ENCODE measurements at places on chromosomes 1 and 21. TPM values are rescaled to one million over a fixed set of nuclear protein-coding genes. Genes with fewer than 3 reads are reported as not detected.

DNA sequence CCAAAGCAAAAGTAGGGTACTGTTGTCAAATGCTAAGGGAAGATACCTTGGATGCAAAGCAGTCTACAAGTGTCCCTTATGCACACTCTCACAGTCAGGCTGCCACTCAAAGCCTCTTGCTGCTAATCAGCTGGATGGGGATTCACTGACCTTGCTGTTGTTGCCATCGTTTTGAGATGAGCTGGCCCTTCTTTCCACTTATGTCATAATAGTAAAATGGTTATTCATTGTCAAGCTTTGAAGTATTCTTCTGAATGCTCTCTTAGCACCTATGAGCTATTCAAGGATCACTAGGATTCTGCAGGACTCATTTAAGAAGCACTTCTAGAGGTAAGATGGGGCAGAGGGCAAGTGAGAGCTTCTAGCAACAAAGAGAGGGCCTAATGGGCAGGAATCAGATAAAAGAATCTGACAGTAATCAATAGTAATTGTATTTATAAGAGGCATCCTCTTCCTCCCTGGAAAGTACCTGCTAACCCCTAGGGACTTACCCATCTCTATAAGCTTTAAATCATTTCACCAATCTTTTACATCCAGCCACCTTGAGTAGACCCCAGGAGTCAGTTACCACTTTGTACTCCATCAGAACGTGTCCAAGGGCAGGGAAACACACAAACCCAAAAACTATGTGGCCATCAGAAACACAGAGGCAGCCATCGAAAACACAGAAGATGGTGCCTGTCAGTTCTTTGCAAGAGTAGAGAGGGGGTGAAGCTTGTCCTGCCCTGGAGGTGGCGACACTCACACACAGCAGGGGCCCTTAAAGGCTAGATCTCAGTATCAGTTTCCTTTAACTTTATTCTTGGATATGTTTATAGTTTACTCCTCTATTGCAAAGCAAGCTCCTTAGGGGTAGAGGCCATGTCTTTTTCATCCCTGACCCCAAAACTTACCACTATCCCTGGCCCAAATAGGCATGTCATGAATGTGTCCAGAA is 103.7 kb upstream of the NFIA start:
- H3K27ac ChIP-seq: no peak overlapping the region
- DNase-seq: no peak
- H3K36me3 ChIP-seq: no peaks in the 10 kb centered on the region
- H3K27me3 ChIP-seq: no peaks in the 10 kb centered on the region
- peaks cover 52% of the 10 kb centered on the region for H3K4me1 ChIP-seq

GRCh38 chr1:199688774-199689173 is 338.7 kb upstream of the NR5A2 start:
- no peak overlapping the region for H3K4me3 ChIP-seq
- peaks cover under 1% of the 10 kb centered on the region for H3K27me3 ChIP-seq
- peaks cover 34% of the 10 kb centered on the region for H3K4me1 ChIP-seq

GRCh38 chr21:31529406-31529805 is 130.1 kb upstream of the SOD1 start:
- peaks cover 58% of the 10 kb centered on the region for H3K4me1 ChIP-seq
- H3K36me3 ChIP-seq: peaks cover 2% of the 10 kb centered on the region
- no peaks in the 10 kb centered on the region for H3K27me3 ChIP-seq
- DNase-seq: no peak
- peak overlapping the region; percentile 61 for H3K27ac ChIP-seq

DNA sequence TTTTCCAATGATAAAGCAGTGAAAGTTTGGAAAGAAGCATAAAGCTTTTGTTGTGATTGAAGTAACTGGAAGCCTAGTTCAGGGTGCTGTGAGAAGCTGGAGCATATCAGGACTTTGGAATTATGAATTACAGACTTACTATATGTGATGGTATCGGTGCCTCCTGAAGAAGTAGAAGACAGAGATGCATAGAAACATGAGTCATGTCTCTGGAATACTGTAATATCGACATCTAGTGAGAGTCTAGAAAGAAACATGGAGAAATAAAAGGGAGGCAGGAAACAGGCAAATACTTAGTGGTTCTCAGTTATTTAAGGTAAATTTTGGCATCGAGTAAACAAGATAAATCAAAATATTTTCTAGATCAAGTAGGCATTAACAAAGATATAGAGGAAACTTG is 103.0 kb downstream of the CAMTA1 start:
- no peak overlapping the region for H3K27ac ChIP-seq
- no peak overlapping the region for H3K4me3 ChIP-seq
- no peaks in the 10 kb centered on the region for H3K36me3 ChIP-seq
- no peaks in the 10 kb centered on the region for H3K27me3 ChIP-seq
- DNase-seq: no peak

DNA sequence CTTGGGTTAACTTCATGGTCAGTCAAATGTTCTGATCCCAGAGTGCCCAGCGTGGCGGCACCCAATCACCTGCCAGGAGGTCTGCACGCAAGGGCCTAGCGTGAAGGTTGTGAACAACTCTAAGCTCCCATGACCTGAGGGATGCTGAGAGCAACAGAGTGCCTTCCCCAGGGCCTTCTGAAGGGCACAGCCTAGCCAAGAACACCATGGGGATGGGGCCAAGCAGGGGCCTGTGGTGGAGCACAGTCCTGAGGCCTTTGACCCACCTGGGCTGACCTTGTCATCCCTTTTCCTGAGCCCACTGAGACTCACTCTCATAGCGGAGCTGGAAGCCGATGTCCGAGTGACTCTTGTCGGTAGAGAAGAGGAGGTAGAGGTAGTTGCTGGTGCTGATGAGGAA is 138.8 kb upstream of the HMGB4 start:
- peaks cover 12% of the 10 kb centered on the region for H3K27me3 ChIP-seq
- no peak overlapping the region for H3K27ac ChIP-seq
- peaks cover 3% of the 10 kb centered on the region for H3K4me1 ChIP-seq

Gene NBPF6
- not detected for total RNA-seq

DNA sequence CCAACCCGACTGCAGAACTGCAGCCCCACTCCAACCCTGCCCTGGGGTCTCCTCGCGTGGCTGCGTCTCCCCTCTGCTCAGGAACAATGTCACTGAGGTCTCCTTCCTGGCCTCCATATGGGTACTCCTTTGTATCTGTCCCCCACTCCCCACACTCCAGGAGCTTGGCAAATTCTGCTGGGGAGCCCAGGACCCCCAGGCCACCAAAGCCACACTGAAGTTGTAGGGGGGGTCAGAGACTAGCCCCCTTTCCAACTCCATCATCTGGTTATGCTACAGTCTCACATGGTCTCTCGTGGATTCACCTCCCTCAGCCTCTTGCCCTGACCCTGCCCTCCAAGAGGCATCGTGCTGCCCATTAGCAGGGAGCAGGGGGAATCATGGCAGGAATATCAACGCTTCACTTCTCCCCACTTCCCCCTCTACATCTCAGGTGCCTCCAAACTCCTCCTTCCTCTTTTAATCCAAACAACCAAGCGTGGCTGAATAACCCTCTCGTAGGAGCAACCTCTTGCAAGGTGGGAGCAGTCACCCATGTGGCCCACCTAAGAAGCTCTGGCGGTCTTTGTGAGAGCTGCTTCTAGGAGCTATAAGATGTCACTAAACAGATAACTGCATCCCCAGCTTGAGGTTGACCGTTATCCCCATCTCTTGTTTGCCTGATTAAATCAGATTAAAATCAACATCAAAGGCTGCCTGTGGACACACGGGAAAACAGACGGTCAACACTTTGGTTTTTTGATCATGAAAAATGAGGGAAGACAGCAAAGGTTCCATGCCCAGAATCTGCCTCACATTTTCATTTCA is 86.4 kb downstream of the MIS18A start:
- H3K27me3 ChIP-seq: peaks cover 16% of the 10 kb centered on the region
- H3K4me1 ChIP-seq: no peaks in the 10 kb centered on the region
- DNase-seq: no peak
- H3K36me3 ChIP-seq: no peaks in the 10 kb centered on the region
- no peak overlapping the region for H3K4me3 ChIP-seq

- H3K27me3 ChIP-seq: peaks cover 37% of the 10 kb centered on the region
- no peak for DNase-seq
- H3K36me3 ChIP-seq: no peaks in the 10 kb centered on the region
- H3K4me3 ChIP-seq: no peak overlapping the region
- peaks cover 5% of the 10 kb centered on the region for H3K4me1 ChIP-seq
Observed at GRCh38 chr21:32578107-32578691, 7.1 kb downstream of the TCP10L start.

Gene SFPQ
- 783 TPM for total RNA-seq
